ENCODE measurements at places on chromosomes 5 and 9.
A peak's percentile ranks its signal among the peaks of the same experiment; 100 is the strongest.

GRCh38 chr9:133696071-133696472 lies 42.1 kb downstream of the SARDH start:
- no peak for DNase-seq

GRCh38 chr5:28766565-28767158 lies 1728.3 kb upstream of the CDH9 start:
- DNase-seq: peak; percentile 74

- DNase-seq: no peak
Observed at GRCh38 chr5:153952893-153953292, 85.8 kb downstream of the FAM114A2 start.

DNA sequence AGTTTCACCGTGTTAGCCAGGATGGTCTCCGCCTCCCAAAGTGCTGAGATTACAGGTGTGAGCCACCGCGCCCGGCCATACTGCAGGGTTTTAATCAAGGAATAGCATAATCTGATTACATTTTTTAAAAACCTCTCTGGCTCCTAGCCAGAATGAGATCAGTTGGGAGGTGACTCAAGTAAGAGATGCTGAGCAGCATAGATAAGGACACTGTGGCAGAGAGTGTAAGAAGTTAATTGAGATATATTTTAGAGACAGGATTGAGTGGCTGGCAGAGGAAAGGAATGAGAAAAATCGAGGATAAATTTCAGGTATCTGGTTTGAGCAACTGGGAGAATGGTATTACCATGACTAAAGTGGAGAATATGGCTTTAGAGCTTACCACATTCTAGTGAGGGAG lies 7.3 kb upstream of the RIGI start:
- no peak for DNase-seq

GRCh38 chr9:103734471-103734870 lies 359.6 kb upstream of the SMC2 start:
- DNase-seq: no peak
